ENCODE measurements at places on chromosomes 6 and 20.
A peak's percentile ranks its signal among the peaks of the same experiment; 100 is the strongest.

GRCh38 chr6:56838016-56838555 is 116.8 kb upstream of the BEND6 start:
- DNase-seq = no peak

GRCh38 chr6:47592131-47592840 is 106.1 kb upstream of the ADGRF4 start:
- DNase-seq = no peak

- no peak for DNase-seq
Measured at GRCh38 chr6:106305740-106306139, 19.8 kb downstream of the ATG5 start.

DNA sequence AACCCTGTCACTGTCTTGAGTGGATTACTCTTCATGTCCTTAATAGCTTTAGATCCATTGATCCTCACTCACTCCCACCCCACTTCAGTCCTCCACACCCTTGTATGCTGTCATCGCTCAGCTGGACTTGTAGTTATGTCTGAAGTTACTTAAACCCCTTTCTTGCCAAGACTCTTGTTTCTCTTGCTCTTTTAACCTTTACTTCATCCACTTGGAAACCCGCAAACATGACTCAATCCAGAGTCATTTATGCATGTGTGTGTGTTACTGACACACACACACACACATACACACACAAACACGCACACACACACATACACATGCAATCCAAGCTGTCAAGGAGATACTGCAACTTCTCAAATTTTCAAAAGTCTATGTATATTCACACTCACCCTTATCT is 341.8 kb downstream of the SYNE1 start:
- DNase-seq = no peak

GRCh38 chr20:53216856-53217576 is 244.9 kb downstream of the TSHZ2 start:
- DNase-seq = peak; percentile 69

GRCh38 chr6:131125431-131125830 is 9.8 kb upstream of the AKAP7 start:
- DNase-seq = no peak

DNA sequence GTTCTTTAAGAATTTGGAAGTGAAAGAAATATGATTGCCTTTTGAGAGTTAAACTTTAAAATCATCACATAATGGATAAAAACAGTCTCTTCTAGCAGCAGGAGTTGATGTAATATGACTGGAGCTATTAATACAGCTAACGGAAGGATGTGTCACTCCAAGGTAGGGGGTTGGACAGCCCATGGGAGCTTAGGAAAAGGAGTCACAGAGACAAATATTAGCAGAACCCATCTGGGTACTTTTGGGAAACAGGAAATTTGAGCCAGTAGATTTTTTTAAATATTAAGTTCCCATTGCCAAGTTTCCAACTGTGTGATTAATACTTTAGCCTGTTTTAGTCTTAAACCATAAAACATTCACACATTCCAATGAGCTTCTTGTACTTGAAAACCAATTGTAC is 164.7 kb upstream of the RIMS1 start:
- DNase-seq = no peak

DNA sequence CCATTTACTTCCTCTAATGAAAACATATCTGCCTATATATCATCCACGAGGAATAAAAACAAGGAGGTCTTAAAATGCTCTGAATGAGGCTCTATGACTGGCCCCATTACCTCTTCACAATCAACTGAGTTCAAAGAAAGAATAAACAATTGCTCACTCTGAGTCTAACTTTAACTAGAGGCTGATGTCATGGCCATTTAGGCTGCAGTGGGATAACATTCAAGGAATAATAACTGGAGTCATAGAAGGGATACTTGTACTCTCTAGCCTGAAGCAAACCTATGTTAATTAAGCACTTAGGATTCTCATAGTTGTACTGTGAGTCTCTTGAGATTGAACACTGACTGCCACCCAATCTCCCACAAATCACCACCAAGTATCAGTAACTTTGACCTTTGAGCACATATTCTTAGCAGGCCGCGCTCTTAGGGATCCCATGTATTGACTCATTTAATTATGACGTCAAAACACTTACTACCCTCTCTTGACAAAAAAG is 70.2 kb downstream of the PERP start:
- DNase-seq = no peak

GRCh38 chr6:169167581-169168301 is 85.9 kb downstream of the THBS2 start:
- no peak for DNase-seq

- DNase-seq = no peak
Measured at GRCh38 chr6:56017198-56017597, 141.8 kb upstream of the BMP5 start.

GRCh38 chr6:132780770-132781371 is 17.6 kb downstream of the SLC18B1 start:
- peak; percentile 49 for DNase-seq

- DNase-seq = no peak
Measured at GRCh38 chr6:16251706-16252105, 13.3 kb downstream of the GMPR start.

DNA sequence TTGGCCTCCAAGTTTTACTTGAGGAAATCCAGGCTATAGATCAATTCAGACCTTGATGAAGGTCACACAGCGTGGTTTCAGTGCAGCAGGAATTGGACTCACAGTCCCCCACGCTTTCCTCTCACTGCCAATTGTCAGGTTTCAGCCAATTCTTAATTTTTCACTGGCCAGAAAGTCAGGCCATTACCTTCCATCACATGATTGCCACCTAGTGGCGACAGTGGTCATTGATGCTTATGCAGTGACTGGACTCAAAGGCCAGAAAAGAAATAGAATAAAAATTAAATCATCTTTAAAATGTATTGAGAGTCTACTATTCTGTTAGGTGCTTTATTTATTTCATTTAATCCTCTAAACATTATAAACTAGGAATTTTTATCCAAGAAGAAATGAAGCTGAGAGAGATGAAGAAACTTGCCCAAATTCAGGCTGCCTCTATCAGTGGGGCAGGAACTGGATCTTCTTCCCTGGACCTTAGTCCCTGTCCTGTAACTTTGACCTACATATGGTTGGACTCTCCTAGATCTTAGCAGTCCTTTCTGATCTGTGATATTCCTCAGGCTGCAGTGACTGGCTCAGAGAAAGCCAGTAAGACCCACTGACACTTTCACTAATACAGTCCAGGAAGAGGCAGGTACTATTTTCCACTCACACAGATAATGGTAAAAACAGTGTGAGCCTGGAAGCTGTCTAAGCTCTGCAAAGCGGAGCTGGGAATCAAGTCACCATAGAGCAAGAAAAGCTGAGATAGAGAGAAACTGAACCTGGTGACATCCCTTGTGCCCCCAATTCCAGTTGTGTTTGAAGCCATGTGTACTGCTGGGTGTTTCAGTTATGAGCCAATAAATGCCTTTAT is 133.3 kb downstream of the ELOVL4 start:
- peak; percentile 85 for DNase-seq

DNA sequence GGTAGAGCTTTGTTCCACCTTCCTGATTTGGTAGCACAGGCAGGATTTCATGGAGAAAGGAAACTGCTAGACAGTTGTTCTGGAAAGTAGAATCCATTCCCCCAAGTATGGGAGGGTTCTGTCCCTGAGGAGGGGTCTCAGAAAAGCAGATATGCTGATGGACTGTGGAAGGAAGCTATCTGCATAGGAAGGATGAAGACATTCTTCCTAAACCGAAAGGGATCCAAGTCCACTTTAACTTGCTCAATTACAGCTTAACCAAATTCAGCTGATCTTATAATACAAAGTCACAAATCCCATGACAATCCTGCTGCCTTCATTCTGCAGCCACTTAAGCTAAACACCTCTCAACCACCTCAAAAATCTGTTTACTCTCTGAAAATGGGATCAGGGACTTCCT is 2.6 kb downstream of the MAN1A1 start:
- no peak for DNase-seq

Data from hematopoietic multipotent progenitor cell treated with erythropoietin and hydrocortisone succinate and interleukin-3 and kit ligand, for 6 days (in vitro differentiated cells).